RCC 7860 (cell line): ENCODE measurements at places on chromosomes 12 and 14.

- no peak for DNase-seq
Measured at GRCh38 chr12:52627395-52628110, 9.2 kb upstream of the KRT73 start.

DNA sequence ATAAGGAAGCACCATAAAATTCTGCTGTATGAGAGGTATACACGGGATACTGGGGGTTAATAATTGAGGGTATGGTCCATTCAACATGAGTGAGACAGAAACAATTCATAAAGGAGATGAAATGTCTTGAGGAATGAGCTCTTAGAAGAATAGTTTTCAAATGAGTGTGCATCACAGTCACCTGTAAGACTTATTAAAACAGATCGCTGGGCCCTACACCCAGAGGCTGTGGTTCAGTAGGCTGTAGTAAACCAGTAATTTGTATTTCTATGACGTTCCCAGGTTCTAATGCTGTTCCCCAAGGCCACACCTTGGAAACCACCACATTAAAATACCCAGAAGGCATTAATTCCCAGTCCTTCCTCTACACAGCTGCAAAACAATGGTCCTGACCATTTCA, 49.6 kb downstream of the CAND1 start:
- no peak for DNase-seq

DNA sequence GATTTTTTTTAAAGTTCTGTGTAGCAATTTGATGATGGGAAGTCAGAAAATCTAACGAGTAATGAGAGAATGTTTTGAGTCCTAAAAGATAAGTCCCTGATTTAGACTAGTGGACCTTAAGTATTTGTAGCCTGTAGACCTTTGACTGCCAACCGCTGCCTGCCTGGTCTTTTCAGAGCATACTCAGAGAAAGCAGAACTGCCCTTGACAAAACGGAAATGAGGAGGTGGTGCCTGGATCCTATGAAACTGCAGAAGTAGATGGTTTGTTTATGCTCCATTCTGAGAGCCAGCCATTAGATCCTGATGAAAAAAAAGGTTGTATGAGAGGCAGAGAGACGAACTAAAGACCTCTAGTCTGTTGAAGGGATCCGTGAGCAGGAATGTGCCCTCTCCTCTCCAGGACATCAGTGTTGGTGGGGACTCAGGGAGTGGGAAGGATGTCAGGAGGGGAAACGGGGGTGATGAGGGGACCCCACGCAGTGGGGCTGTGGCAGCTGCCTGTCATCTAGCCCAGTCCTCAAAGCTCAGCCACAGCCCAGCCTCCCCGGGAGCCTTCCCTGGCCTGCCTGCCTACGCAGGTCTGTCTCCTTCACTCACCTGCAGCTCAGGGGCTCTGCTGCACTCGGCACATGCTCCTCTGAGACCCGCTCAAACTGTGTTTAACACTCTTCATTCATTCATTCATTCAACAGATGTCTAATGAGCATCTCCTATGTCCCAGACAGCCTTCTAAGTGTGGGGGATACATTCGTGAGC, 447.5 kb downstream of the AACS start:
- no peak for DNase-seq

GRCh38 chr14:51157012-51157411, 62.1 kb upstream of the TRIM9 start:
- peak; percentile 4 for DNase-seq

- no peak for DNase-seq
Measured at GRCh38 chr12:16610743-16611142, 4.8 kb upstream of the LMO3 start.

DNA sequence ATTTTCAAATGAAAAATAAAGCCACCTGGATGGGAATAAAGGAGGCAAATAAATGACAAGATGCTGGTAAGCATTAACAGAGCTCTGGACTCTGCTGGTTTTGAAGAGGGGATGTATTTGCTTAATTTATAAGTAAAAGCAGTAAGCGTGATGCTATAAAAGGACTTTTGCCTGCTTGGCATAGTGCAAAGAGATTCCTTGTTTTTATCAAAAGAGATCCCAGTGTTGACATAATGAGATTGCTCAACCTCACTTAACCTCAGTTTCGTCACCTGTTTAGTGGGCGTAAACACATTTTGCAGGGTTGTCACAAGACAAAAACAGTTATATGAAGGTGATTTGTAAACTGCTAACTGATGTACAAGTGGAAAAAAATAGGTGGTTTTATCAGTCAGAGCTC, 13.8 kb downstream of the ASCL1 start:
- DNase-seq, result no peak

- DNase-seq, result peak; percentile 17
Measured at GRCh38 chr12:90999966-91000365, 4.8 kb downstream of the EPYC start.
